NCI-H774 (cell line): ENCODE measurements at places on chromosomes 7 and 10.

GRCh38 chr7:28020302-28020940, 160.2 kb downstream of the JAZF1 start:
- DNase-seq, result peak; percentile 70

GRCh38 chr7:99036546-99037111, 107.3 kb downstream of the SMURF1 start:
- DNase-seq, result no peak

- DNase-seq, result no peak
These were observed 2.1 kb upstream of the ADAM8 start for GRCh38 chr10:133278577-133279265.

DNA sequence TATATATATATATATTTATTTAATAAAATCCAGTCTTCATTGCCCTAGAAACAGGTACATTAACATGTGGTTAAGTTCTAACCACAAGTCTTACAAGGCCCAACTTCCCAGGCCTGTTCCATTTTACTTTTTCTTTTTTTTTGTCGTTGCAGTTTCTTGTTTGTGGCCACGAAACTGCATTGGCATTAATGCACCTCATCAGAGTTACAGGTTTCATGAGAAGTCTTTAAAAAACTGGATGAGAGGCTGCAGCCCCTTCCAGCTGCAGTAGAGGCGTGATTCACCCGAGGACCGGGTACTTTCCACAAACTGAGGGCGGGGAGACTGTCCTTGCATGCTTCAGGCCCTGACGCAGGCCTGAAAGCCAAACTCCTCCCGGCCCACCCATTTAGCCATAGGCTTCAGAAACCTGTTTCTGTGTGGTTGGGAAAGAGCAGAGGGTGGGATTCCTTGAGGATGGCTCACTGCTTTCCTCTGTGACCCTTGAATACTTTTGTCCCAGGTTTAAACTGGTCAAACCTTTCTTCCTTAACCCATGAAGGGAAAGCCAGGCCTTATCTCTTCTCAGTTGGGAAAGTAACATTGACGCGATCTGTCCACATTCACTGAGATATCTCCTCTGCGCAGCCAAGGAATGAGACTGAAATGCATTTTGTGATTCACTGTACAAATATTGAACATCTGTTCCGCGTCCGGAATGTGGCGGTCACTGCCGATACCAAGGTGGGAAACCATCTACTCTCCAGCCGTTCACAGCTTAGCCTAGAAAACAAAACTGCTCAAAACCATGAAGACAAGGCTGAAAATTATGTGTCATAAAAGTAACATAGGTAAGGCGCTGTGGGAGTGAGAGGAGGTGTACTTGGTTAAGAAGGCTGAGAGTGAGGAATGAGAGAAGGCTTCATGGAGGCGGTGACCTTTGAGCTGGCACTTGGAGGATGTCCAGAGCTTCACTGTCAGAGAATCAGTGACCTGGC, 311.7 kb downstream of the GATA3 start:
- no peak for DNase-seq

DNA sequence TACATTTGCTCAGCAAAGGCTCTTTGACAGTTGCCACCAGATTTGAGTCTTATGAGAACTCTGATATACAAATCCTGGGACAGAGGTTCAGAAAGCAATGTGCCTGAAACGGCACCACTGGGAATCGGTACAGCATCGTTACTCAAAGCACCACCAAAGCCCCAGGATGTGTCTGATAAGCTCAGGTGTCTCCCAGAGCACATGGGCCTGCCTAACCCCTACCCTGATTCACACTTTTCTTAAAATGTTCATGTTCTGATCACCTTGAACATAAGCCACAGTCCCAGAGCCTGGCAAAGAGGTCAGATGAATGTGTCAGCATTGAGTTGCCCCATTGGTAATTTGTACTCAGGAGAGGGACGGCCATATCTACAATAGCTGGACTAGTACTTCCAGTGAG, 545.8 kb upstream of the AUTS2 start:
- no peak for DNase-seq

DNA sequence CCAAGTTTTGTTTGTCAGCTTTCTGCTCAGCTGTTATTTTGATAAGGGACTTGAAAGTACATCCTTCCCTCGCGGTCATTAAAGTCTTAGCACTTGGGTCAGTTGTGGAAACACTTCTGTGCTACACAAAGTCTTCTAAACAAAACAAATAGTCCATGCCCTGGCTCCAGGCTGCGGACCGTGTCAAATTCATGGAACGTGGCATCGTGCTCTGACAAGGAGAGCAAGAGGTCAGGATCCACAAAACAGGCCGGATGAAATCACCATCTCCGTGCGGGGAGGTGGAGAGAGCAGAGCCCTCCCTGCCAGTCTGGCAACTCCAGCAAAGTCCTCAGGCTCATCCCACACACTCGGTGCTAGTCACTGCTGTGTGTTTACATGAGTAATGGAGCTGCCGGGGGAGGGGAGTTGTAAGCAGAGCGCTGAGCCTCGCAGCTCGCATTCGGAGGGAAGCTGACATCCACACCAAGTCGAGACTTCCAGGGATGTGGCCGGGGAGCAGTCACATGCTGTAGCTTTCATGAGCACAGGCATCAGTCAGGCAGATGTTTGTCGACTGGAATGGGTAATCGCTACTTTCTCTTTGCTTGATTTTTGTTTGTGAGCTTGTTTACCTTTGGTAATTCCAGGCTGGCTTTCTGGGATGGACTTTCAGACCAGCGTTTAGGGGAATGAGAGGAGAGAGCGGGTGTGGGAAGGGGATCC, 147.6 kb downstream of the ARID5B start:
- DNase-seq, result peak; percentile 69

DNA sequence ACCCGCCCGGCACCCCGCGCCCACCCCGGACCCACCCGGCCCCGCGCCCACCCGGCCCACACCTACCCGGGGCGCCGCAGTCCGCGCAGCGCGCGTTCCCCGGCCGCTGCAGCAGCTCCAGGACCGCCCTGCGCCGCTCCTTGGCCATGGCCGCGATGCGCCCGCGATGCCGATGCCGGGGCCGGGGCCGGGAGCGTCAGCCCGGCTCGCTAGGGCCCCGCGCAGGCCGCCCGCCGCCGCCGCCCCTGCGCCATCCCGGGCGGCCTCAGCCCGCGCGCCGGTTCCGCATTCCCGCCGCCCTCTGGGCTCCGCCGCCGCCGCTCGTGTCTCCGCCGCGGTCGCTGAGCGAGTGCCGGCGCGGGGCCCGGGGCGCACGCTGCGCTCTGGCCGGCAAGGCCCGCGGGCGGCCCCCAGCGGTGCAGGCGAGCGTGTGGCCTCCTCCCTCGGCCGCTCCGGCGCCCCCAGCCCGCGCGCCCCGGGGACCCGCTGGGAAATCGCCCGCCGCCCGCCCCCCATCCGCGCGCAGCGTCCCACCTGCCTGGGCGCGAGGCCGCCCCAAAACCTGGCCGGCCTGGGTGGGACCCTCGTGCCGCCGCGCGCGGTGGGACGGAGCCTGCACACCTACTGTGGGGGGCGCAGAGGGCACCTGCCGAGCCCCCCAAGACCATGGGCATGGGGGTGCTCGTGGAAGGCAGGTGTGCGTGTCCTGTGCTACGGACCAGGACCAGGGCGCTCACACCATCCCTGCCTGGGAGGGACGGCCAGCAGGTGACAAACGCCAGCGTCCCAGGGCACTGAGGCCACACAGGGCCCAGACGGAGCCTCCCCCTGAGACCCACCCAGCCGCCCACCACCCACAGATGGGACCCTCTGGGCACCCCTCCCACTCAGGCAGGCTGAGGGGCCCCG, at the start of gene ADAP1:
Gene ADAP1 (minus strand): TSS at position 351 of the 909 bp plus-strand sequence. CDS start 203 bp downstream, at position 148.
- no peak for DNase-seq

DNA sequence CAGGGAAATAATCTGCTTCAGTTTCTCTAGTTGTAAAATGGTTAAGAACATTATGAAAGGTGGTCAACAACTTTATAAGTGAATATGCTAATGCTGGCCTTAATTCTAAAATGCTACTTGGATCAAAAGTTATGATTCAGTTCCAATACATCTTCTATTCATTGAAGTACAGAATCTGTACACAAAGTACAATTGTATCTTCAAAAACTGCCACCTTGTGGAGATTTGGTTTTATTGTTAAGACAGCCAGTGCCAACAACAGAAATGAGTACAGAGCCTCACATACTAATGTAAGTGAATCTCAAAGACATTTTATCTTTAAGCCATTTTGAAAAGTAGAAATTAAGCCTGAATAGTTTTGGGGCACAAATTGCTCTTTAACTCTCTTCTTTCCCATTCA, 194.0 kb downstream of the CFTR start:
- DNase-seq, result peak; percentile 51

DNA sequence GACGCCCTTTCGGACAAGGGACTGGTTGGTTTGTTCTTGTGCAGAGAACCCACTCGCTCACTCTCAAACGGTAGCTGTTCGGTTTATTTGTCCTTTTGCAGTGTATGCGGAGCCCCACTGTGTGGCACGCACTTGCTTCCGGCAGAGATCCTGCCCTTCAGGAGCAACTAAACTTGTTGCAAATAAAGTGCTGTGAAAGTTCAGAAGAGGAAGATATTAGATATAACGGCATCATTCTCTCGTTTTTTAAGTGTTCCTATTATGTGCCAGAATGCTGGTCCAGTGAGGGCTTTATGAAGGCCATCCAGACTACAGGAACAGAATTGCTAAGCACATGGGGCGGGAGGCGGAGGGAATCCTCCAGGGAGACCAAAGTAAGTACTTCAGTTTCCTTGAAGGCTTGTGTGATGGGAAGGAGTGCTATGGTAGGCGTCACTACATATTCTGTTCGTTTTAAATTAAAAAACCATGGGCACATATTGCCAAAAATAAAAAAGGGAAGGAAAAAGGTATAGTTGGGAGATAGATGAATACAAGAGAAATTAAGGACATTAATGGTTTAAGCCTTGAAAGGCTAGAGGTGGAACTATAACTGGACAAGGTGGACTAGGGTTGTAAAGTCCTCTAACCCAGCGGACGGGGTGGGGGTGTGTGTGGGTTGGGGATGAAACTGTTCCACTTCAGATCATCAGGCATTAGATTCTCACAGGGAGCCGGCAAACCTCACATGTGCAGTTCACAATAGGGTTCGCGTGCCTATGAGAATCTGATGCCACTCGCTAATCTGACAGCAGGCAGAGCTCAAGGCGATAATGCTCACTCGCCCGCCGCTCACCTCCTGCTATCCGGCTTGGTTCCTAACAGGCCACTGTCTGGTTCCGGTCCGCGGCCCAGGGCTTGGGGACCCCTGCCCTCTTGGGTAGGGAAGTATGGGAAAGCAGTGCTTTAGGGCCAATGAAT, 704 bp upstream of the ERLIN1 start:
- no peak for DNase-seq

DNA sequence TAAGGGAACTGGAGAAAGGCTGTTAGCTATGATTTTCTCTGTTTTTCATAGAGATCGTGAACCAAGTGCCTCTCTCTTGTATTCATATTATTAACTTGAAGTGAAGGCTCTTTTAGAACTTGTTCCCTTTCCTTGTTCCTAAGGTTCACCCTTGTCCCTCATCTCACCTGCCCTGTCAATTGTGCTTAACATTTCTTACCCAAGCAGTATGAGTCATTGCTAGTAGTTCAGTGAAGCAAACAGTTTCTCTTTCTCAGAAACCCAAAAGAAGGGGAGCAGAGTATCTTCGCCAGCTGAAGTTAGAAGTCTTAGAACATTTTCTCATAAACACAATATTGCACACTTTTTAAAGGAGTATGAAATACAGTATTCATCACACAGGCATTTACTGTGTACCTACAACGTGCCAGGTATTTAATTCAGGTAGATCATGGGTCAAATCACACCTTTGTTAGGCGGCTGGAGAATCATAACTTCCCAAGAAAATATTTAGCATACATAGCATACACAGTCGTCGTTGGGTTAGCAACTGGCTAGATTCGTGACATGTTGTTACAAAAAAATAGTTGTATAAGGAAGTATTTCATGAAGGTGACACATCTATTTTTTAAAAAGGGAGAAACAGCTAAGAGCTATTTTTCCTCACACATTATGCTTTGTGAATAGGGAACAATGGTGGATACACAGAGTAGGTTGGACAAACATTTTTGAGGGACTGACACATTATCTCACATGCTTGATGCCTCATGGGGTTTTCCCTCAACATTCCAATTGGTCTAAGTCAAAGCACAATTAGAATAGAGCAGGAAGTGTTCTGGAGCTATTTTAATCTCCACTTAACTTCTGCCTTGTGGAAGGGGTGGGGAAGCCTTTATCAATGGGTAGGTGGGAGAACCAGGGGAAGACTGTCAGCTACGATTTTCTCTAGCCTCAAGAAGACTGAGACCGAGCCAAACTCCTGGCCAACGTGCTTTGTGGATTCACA, 13.2 kb downstream of the HDAC9 start:
- no peak for DNase-seq

GRCh38 chr10:114483575-114483974, 79.3 kb upstream of the AFAP1L2 start:
- no peak for DNase-seq

GRCh38 chr10:112189465-112189864, 5.9 kb upstream of the GPAM start:
- DNase-seq, result no peak
